Right ventricle myocardium superior (tissue), 1 donor: ENCODE measurements at places on chromosomes 2 and 18.

GRCh38 chr2:203582468-203582867, 47.4 kb upstream of the RAPH1 start:
- DNase-seq = no peak

DNA sequence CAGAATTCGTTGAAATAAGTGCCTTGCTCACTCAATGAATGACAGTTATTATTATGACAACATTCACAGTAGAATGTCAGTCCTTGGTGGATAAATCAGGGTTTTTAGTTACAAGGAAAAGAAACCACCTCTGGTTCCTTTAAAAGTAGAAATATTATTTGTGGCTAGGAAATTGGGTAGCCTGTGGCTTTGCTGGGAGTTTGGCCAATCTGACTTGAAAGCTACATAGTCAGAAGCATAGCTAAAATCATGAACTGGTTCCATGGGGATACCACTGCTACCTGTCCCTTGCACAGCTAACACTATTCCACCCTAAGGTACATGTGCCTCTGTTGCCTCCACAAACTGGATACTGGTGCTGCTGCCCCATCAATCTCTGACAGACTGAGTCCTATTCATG, 12.8 kb upstream of the SMCHD1 start:
- DNase-seq = no peak

- no peak for DNase-seq
Observed at GRCh38 chr2:191922736-191923651, 76.1 kb upstream of the CAVIN2 start.

DNA sequence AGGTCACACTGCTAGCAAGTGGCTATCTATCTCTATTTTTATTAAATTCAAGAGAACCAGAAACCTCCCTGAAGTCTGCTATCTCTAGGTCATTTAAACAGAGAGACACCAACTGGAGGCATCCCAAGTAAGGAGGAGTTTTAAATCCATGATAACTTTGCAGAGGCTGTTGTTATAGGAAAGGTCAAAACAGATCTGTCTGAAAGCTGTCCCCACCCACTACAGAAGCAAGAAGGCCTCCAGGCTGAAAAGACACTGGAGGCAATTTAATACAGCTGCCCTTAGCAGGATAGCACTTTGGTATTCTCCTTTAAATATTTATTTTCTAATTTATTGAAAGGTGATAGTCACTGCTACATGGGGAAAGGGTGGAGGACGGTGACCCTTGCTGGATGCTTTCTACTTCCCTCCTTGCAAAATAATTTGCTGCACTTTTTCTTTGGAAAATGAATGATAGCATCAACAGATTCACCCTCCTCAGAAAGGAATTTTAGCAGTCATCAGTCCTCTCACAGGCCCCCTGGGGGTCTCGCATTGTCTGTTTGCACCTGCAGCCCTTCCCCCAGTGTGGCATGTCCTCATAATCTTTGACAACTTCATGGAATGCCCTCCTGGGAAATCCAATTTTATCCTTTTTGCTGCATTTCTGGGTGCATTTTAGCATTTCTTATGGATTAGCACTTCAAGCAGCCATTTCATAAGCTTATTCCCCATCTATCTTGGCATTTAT, 429.5 kb upstream of the TNP1 start:
- no peak for DNase-seq

DNA sequence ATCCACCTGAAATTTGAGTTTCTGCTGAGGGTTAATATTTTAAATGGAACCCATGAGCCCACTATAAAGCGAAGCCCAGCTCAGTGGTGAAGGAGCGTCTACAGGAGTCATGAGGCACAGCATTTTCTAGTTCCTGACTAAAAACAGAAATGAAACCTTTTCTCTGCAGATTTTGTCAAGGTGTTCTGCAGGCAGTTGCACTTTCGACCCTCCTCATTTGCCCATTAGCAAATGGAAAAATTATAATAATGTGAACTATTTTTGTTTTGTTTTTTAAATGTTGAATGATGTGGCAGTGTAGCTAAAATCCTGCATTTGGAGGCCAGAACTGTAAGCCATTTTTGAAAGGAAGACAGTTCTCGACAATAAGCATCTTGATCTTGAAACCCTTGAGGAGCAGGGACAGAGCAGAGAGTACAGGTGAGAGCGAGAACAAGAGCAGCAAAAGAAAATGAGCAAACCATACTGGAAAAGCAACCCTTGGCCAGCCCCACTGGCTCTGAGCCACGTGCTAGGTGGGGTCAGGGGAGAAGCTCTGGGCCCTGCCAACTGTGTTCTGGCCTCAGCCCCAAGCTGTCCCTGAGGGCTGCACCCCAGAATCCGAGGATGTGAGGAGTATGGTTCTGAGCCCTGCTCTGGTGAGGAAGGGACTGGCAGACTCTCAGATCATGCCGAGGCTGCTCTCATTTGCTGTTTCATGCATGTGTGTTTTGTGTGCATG, 26.4 kb upstream of the COPS8 start:
- no peak for DNase-seq

DNA sequence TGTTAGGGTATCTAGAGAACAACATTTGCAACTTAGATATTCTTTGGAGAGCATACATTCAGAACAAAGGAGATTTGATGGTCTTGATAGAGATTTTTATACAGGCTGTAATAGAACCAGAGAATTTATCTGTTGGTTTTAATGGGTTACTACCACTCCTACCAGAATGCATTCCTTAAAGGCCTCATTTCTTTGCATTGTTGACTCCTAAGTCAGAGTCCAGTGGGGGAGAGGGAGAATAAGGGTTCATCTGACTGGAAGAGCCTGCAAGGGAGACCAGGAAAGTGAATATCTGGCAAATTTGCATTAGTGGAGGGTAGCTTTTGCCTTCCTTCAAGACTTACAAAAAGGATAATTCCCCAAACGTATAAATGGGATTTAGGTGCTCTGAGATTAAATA, 29.7 kb downstream of the AGPS start:
- no peak for DNase-seq

DNA sequence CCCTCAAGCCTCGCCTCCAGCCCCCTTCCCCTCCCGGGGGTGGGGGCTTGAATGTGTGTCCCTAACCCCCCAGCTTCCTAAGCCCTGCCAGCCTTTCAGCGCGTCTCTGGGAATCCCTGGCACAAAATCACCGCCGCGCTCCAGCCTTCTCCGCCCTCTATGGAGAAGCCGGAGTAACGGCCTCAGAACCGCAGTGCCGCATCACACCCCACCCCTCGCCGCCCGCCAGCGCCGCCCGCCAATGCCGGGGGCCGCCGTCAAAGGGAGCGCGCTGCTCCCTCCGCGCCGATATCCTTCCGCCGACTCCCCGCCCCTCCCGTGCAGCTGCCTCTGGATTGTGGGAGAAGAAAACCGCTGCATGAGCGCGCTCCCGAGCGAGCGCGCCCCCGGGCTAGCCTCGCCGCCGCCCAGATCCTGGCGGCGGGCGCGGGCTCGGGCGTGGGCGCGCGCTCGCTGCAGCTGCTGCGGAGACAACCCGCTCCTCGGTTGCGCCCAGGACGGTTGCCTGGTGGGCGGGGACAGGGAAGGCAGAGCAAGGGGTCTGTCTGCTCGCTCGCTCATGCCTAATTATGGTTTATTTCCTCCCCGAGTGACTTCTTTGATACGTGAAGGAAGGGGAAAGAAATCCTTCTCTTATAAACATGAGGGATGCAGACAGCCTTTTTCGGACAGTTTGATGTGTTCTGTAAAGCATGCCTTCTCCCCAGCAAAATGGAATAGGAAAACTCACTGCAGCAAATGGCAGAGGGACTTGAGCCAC, at the start of gene CCDC88A:
TSS of gene CCDC88A (minus strand) at position 178 of the 760 bp plus-strand sequence. CDS start 777 bp downstream, outside the sequence.
- peak; percentile 97 for DNase-seq

- no peak for DNase-seq
Observed at GRCh38 chr18:43934781-43935471, 657.6 kb upstream of the SYT4 start.

DNA sequence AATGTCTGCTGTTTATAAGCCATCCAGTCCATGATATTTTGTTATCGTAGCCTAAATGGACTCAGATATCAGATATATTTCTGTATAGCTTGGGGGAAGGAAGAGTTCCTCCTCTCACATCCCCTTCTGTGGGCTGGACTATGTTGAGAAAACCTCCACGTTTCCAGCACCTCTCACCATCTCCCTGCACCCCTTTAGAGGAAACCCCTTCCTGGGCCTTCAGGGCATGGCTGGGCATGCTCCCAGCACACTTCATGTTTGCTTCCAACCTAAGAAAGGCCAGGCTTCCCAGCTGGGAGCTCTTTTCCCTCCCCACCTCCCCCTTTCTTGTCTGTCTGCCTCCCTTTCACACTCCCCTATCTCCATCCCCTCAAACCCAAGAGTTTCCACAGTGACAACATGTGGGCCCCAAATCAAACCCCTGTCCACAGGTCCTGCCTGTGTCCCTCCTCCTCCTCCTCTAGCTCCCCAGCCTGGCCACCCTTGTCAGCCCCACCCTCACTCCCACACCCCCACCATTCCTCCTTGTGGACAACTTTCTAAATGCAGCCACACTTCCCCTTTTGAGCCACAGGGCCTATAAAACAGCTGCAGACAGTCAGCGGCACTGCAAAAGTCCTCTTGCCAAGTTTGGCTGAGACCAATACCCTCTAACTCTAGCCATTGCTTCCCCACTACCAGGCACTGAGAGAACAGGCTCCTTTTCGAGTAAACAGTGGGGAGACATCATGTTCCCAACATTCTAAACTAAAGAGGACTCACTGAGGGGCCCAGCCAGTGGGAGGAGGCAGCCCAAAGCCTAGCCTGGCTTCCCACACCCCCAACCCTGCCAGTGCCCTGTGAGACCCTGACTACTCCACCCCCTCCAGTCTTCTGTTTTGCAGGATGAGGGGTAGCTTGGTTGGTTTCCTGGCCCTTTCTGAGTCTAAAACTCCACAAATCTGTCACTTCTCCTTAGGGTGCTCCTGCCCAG, 120.5 kb downstream of the ZFP36L2 start:
- peak; percentile 79 for DNase-seq

DNA sequence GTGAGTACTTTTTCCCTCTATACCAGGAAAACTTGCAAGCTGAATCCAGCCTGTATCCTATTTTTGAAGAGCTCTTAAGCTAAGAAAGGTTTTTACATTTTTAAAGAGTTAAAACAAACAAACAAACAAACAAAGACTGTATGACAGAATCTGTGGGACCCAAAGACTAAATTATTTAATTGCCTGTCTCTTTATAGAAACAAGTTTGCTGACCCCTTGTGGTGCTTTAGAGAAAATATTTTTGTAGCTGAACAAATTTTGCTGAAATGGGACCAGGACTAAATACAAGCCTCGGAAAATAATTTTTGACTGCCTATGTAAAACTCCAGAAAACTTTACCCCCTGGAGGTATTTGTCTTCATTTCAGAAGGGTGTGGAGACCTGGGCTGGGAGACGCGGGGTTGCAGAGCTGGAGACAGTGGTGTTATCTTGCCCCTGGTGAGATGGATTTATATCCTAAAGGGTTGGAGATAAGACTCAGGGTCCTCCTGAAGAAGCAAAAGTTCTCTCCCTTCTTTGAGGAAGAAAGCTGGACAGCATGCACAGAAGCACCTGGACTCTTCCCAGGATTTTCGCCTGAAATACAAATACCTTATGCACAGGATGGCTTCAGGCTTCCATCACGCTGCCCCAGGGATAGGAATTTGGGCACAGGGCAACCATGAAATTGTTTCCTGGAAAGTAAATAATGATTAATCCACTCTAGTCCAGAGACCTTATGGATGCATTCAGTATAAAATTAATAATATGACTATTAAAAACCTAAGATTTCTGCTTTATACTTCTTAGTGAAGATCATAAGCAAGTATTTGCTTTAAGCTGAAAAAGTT, 54.3 kb downstream of the TMX3 start:
- no peak for DNase-seq

DNA sequence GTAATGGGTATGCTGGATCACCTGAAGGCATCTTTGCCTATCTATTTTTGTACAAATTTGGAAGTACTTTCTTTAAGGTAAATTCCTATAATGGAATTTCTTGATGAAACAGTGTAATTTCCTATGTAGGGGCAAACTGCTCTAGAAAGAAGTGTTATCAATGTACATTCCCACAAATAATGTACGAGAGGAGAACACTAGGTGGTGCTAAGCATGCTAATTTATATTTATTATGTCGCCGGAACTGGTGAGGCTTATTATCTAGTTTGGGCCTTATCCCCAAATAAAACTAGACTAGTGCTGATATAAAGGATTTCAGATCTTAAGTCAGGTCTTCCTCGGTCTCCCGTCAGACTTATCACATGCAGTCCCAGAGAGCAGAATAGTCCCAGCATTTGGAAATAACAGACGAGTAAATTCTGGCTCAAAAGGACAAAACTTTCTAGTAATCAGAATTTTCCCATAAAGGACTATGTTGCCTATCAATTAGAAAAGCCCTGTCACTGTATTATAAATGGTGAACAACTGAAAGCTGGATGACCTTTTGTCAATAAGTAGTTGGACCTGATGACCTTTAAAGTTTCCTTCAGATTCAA, 86.9 kb upstream of the RBBP8 start:
- no peak for DNase-seq

GRCh38 chr18:5543773-5544389, at the start of gene EPB41L3:
EPB41L3 (minus strand) TSS chr18:5543997; CDS start chr18:5489183, 54,814 bp downstream.
- peak; percentile 76 for DNase-seq

GRCh38 chr2:180015951-180016709, 9.0 kb upstream of the CWC22 start:
- DNase-seq = no peak

DNA sequence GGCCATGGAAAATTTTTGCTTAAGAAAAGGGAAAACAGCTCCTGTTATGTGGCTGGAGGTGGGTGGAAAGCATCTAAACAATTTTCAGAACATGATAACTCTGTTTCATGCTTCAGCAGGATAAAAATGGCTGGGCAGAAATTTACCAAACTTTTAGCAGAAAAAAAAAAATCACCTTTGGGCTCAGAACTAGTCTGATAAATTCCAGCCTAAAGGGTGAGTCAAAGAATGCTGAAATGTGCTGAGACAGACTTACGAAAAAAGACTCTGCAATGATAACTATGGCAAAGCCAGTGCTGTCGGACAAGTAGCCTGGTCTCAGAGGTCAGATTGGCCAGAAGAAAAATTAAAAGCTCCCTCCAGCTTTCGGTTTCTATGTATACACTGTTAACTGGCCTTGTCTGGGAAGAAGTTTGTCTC, 123.6 kb downstream of the LRATD1 start:
- no peak for DNase-seq

DNA sequence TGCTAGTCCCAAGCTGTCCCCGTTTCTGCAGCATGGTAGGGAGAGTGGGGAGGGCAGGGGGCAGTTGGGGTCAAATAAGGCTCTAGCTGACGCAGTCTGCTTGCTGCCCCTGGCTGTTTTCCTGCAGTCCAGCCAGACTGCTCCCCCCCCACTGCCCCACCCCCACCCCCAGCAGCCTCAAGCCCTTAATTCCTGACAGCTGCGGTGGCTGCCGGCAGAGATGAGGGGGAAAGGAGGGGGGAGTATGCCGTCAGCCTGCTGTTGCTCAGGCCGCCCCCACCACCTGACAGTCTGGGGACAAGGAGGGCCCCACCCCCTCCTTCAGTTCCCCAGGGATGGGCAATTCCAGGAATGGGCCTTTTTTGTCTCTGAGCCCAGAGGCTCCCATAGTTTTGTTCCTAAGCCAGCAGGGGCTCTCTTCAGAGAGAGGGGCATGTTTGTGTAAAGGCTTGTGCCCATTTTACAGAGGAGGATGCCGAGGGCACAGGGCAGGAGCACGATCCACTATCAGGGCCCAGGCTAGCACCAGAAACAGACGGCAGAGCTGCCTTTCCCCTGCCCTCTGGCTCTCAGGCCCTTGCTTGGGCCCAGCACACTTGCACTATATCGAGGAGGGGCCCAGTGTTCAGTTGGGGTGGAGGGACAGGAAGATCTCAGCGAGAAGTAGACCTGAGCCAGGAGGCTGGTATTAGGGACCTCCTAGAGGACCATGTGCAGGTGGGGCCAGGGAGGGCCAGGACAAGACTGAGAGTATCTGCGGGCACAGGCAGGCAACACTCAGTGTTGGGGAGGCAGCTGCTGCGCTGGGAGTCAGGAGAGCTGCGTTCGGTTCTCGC, 1.5 kb upstream of the WNT10A start:
- no peak for DNase-seq

GRCh38 chr2:22701561-22702160, 683.3 kb upstream of the KLHL29 start:
- no peak for DNase-seq
